ENCODE measurements at places on chromosomes 16 and 17.
A peak's percentile ranks its signal among the peaks of the same experiment; 100 is the strongest.

GRCh38 chr16:59108374-59108773, 374.3 kb upstream of the GOT2 start:
- no peak for ATAC-seq

- ATAC-seq, result no peak
These were observed 4.4 kb downstream of the NTAN1 start for GRCh38 chr16:15051387-15051951.

- ATAC-seq, result peak; percentile 43
These were observed 587 bp downstream of the RNF157 start for GRCh38 chr17:76239538-76240274.

DNA sequence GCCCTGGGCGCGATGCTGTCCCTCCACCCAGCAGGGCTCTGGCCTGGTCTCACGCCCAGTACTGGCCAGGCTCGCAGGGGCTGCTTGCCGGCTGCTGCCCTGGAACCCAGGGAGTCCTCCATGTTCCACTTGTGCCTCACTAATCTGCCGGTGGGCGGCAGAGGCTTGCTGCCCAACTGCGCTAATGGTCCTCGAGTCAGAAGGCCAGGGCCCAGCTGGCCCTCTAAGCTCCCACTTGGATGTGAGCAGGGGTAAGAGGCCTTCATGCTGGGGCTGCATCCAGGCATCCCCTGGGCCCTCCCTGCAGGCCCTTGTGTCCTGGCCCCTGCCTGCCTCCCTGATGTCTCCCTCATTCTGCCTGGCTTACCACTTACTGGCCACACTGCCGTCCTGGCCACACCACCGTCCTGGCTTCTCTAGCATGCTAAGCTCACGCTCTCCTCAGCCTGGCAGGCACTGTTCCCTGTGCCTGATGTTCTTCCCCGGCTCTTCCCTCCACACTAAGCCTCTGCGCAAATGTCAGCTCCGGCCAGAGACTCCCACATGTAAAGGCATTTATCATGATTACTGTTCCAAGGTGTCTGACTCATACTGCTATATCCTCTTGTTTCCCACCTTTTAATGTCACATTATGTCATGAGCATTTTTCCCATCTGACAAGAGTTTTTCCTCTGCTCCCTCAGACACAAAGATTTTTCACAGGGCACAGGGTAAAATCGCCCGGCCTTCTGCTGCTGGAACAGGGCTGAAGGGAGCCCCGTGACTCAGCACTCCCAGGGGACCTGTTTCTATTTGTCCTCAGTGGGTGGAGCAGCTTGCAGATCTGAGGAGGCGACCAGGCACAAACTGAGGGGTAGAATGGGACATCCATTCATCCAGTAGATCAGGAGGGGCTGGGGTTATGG, 15.9 kb downstream of the B9D1 start:
- ATAC-seq, result peak; percentile 93

DNA sequence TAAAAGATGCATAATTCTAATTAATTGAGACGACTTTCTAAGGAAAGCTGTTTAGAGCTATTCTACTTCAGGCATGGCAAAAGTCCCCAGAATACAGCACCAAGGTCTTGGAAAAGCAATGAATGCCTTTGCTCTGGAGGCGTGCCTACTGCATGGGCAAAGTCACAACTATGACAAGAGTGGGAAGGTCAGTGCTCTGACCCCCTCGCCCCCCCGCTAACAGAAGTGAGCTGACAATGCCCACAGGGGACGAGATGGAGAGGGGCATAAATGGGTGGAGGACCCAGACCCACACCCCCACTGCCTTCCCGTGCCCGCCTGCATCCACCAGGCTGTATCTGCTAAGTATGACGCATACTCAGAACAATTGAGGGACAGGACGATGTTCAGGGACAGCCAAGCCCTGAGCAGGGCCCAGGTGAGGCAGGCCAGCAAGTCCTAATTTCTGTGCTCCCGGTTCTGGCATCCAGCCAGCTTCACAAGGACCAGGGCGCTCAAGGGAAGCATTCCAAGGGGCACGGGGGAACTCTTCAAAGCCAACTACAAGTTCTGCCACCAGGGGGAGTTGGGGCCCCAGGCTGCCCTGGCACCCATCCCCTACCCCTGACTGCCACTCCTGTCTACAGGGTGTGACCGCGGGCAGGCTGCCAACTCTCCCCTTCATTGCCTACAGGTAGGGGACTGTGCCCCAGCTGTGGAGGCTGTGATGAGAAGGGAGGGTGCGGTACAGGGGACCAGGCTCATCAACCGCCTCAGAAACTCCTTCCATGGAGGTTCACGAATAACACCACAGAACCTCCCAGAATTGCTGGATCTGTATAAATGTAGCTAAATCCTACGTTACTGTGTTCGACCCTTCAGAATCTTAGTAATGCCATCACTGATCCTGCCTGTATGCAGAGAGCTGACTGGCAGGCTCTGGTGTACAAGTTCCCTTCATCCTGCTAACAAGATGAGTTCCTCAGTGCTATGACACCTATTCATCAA, 20.8 kb downstream of the NPRL3 start:
- peak; percentile 52 for ATAC-seq

DNA sequence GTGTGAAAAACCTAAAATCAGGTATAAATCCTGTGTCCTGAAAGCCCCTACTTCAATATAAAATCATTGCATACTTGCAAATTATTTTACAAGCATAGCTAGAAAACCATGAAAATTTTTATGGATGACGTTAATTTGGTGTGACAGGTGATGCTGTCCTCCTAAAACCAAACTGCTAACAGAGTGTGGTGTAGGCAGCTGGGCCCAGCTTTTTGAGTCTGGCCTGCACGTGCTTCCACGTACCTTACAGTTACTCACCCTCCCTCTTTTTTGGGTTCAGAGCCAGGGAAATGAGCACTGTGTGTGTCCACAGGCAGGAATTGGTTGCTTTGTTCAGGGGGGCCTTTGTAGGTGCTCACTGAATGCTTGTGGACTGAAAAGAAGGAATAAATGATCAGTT, 36.4 kb downstream of the CLEC16A start:
- no peak for ATAC-seq

All from motor neuron (in vitro differentiated cells).